Peyer's patch (tissue), 4 donors: ENCODE measurements at places on chromosomes 3 and 15. TPM values are rescaled to one million over a fixed set of nuclear protein-coding genes. Genes with fewer than 3 reads are reported as not detected.

SELENOK gene
- total RNA-seq = 48.7 TPM

PP2D1 gene
- total RNA-seq = not detected

- no peak overlapping the region for H3K27ac ChIP-seq
- DNase-seq = no peak
- H3K36me3 ChIP-seq = no peaks in the 10 kb centered on the region
- H3K27me3 ChIP-seq = no peaks in the 10 kb centered on the region
Measured at GRCh38 chr15:52303093-52303772, 7.6 kb upstream of the MYO5C start.

GRCh38 chr3:133489466-133490085 is 83.9 kb upstream of the CDV3 start:
- no peaks in the 10 kb centered on the region for H3K4me1 ChIP-seq
- no peak overlapping the region for H3K4me3 ChIP-seq
- DNase-seq = no peak
- no peaks in the 10 kb centered on the region for H3K27me3 ChIP-seq

GXYLT2 gene
- 1.1 TPM for total RNA-seq

RBM6 gene
- 251 TPM for total RNA-seq

- no peak overlapping the region for H3K4me3 ChIP-seq
- H3K4me1 ChIP-seq = no peaks in the 10 kb centered on the region
- H3K27ac ChIP-seq = no peak overlapping the region
- H3K27me3 ChIP-seq = no peaks in the 10 kb centered on the region
Measured at GRCh38 chr15:50943638-50944037, 35.2 kb downstream of the AP4E1 start.

DNA sequence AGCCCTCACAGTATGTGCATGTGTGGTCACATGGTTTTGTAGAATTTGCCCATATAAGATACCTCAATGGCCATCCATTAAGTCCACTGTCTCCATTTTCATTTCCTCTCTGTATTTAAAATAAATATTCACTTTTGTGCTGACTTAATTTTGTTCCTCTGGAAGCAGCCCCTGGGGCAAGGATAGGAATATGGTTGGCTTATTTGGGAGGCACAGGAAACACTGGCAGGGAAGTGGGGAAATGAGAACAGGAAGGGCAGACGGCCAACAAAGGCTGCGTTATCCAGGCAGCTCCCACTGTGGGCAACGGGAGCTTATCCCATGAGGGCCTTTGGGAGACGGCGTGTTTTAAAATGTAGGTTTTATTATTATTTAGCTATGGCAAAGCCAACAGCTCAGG is 148.6 kb downstream of the SHQ1 start:
- no peaks in the 10 kb centered on the region for H3K4me1 ChIP-seq
- H3K27me3 ChIP-seq = no peaks in the 10 kb centered on the region
- no peak overlapping the region for H3K27ac ChIP-seq
- H3K4me3 ChIP-seq = no peak overlapping the region
- no peak for DNase-seq
